Right renal pelvis (tissue), 4 donors: ENCODE measurements at places on chromosomes 1 and 21. TPM values are rescaled to one million over a fixed set of nuclear protein-coding genes. Genes with fewer than 3 reads are reported as not detected.

The MTF1 gene
- polyA plus RNA-seq: 11.1 TPM

GRCh38 chr1:66852870-66853269 is 51.8 kb upstream of the INSL5 start:
- DNase-seq: no peak

The CA6 gene
- not detected for polyA plus RNA-seq

GRCh38 chr1:177891809-177892208 is 78.0 kb downstream of the SEC16B start:
- DNase-seq: no peak

The RAB42 gene
- 2.1 TPM for polyA plus RNA-seq

The TMEM200B gene
- 14.3 TPM for polyA plus RNA-seq

- DNase-seq: no peak
These were observed 24.8 kb upstream of the C1orf174 start for GRCh38 chr1:3924825-3925220.

DNA sequence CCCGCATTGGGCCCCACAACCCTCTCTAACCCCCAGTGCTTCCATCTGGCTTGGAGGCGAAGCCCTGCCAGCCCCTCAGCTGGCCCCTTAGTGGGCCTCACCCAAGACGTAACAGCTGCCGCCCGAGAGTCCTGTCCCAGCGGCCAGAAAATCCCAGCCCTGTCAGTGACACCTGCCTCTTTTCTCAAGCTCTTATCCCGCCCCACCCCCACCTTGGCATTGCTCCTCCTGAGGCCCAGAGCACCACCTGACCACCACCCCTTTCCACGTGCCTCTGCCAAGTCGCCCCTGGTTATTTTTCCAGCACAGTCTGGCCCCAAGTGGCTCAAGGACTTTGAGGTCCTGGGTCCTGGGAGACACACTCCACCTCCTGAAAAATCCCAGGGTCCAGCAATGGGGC is 5.9 kb upstream of the CTRC start:
- DNase-seq: no peak

The MACO1 gene
- 33.3 TPM for polyA plus RNA-seq

- no peak for DNase-seq
These were observed 16.8 kb downstream of the ATP8B2 start for GRCh38 chr1:154342132-154342531.

The CEP85 gene
- 13.4 TPM for polyA plus RNA-seq

GRCh38 chr1:156508955-156509234 is 8.3 kb upstream of the MEF2D start:
- DNase-seq: no peak
